ENCODE measurements at places on chromosomes 3 and 15. TPM values are rescaled to one million over a fixed set of nuclear protein-coding genes. Genes with fewer than 3 reads are reported as not detected.

DNA sequence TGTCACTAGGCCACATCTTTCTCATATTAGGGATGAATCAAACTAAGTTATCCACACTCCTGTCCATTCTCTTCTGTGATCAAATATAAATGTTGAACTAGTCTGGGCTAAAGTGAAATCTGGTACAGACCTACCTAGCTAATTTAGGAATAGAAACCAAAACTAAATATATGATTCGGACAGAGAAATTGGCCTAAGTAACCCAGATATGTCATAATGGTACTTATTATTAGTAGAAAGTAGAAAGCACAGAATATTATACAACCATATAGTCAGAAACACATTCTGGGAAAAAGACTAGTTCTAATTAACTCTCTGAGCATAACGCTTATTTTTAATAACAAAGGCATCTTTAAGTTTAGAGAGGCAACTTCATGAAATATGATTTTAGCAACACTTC, 389.0 kb downstream of the LSAMP start:
- no peak for DNase-seq

EXOSC7 gene
- total RNA-seq, result 50.7 TPM

DNA sequence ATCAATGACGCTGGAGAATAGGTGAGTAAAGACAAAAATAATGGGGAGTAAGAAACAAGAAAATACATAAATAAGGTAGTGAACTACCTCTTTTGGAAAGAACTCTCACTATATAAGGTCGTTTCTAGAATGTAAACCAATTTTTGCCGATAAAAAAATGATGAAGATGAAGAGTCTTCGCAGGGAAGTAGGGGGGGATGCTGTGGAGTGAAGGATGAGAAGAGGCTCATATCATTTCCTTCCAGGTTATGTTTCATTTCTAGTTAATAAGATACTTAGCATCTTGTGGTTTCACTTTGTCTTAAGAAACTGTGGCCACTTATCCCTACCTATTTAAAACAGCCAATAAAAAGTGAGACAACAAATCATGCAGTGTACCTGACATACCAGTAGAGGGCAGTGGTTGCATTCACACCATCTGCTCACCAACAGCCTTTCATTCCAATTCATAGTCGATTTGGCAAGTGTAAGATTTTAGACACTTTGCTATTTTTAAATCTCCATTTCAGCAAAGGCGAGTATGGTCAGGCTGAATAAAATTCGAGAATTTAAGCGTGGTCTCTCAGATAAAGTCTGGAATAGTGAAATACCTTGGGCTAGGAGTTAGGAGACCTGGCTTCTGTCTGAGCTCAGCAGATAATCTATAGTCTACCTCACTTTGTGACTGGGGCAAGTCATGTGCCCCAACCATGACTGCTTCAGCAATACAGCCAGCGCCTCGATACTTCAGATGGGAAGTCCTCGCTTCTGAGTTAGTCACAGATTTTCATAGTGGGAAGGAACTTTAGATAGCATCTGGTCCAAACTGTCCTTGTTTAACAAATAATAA, 28.9 kb upstream of the ICE2 start:
- DNase-seq, result peak; percentile 27

- DNase-seq, result no peak
These were observed 602 bp upstream of the BAHD1 start for GRCh38 chr15:40439960-40440742.
